ENCODE measurements at places on chromosomes 2 and 18.

GRCh38 chr2:20667531-20668401 is 822 bp downstream of the GDF7 start:
- no peak for DNase-seq

DNA sequence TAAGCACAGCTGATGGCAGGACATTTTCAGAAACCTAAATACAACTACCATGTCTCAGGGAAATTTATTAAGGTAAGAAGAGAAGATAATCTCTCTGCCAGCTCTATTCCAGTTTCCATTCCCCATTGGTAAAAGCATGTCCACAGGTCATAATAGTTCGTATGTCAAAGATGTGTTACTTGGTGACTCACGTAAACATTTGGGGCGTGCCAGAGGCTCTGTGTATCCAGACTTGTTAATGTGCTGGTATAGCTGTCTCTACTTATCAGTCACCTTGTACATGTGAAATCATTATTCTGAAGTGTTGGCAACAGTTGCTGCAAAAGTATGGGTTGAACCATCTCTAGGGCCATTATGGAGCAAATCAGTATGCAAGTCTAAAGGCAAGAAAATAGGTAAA is 1345.1 kb downstream of the SUCLG1 start:
- no peak for DNase-seq

- no peak for DNase-seq
Observed at GRCh38 chr2:63882395-63883105, 40.9 kb downstream of the UGP2 start.

GRCh38 chr18:62702259-62702658 is 13.1 kb upstream of the PHLPP1 start:
- DNase-seq, result no peak

DNA sequence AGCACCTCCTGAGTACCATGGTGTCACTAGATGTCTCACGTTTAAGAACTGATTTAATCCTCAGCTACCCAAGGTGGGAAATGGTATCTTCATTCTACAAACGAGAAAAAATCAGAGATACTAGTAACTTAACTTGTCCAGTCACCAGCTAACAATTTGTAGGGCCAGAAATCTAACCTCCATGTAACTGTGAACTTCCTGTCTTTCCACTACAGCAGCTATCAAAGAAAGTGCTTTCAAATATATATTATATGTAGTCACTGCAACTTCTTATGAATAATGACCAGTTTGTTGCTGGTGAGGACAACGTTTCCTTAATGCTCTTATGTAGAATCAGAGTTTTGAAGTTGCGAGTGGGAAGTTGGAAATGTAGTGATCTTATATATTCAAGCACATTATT is 1.9 kb downstream of the REV1 start:
- DNase-seq, result no peak

- no peak for DNase-seq
Observed at GRCh38 chr2:156476850-156477206, 40.6 kb downstream of the GPD2 start.

Data from Right ventricle myocardium inferior (tissue), 1 donor.